ENCODE measurements at places on chromosomes 16 and 17. TPM values are rescaled to one million over a fixed set of nuclear protein-coding genes. Genes with fewer than 3 reads are reported as not detected.

RCVRN gene
- total RNA-seq: not detected

FBXL16 gene
- 14.1 TPM for total RNA-seq

HEATR9 gene
- total RNA-seq: 0.27 TPM

MSLN gene
- not detected for total RNA-seq

PNMT gene
- not detected for total RNA-seq

KCNJ18 gene
- not detected for total RNA-seq

HNF1B gene
- total RNA-seq: not detected

IL17C gene
- total RNA-seq: 0.22 TPM

GJC1 gene
- 1.9 TPM for total RNA-seq

LGALS9B gene
- not detected for total RNA-seq

KRT20 gene
- total RNA-seq: not detected

ERN1 gene
- total RNA-seq: 45.3 TPM

CCDC200 gene
- total RNA-seq: not detected

PIRT gene
- total RNA-seq: not detected

RSKR gene
- 14.2 TPM for total RNA-seq

KRTAP17-1 gene
- total RNA-seq: not detected

PRR15L gene
- total RNA-seq: not detected

C1QTNF1 gene
- total RNA-seq: 0.38 TPM

CCL1 gene
- total RNA-seq: 0.44 TPM

MPDU1 gene
- 52.6 TPM for total RNA-seq

HS3ST6 gene
- not detected for total RNA-seq

KRTAP2-1 gene
- total RNA-seq: not detected

IL32 gene
- 2,504 TPM for total RNA-seq

TEKT1 gene
- total RNA-seq: not detected
